Activated T-helper 1 cell treated with anti-CD3 and anti-CD28 coated beads, Interleukin-2, amount 50 U/mL, for 16 hours (primary cell): ENCODE measurements at places on chromosomes 7 and 10.
A peak's percentile ranks its signal among the peaks of the same experiment; 100 is the strongest.

- no peak for DNase-seq
Measured at GRCh38 chr7:19069842-19070241, 47.6 kb downstream of the TWIST1 start.

DNA sequence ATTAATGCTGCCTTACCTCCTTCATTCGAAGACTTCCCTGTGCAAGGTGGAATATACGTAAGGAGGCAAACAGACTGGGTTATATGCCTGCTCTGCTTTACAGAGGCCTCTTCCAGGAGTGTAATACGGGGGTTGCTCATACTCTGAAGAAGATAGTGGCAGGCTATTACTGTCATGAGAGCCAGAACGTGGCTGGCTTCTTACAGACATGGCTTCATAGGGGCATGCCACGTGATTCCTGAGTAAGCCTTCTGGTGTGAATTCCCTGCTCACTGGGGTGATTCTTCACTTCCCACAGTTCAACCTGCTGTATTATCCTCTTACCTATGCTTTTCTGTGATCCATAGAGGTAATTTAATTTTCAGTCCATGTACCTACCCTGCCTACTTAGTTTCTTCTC, 141.8 kb downstream of the ST7 start:
- no peak for DNase-seq

DNA sequence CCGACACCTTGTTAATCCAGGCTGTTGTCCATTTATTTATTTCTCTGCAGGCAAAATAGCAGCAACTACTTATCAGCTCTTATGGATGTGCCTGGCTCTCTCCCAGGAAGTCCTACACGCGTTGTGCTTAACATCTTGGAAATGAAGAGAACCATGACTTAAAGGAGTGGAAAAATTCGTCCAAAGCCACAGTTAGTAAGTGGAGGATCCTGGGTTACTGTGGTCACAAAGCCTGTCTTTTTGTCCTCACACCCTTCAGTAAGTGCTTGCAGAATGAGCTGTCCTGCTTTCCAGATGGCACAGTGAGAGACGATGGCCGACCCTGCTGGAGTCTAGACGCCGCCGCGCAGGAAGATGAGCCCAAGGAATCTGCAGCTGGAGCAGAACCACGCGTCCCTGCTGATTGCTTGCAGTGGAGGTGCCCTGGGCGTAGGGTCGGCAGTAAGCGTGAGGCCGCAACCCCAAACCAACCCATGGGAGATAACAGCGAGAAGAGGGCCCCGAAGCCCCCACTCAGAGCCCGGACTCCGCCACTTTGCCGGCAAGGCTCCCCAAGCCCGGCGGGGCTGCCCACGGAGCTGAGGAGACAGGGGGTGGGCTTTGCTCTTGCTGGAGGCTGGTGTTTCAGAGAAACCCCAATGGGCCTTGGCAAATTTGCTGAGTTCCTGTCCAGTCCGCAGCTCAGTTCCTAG, 178.6 kb downstream of the CXCL12 start:
- no peak for DNase-seq

GRCh38 chr7:18939771-18940592, 177.5 kb downstream of the TWIST1 start:
- no peak for DNase-seq

DNA sequence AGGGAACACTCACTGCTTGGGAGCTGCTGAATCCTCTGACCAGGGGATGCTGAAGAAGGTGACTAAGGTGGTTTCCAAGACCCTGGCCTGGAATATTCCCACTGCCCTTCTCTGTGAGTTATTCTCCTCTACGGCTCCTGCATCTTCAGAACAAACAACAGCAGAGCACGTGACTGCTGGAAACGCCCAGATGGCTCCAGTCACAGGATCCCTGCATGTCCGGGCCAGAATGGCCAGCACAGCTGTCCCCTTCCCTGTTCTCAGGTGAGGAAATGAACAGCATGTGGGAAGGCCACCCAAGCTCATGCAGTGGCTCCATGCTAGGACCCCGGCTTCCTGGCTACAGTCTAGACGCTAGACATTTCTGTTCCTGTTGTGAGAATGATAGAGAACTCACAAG, 43.1 kb downstream of the GHRHR start:
- DNase-seq = no peak

GRCh38 chr10:71266147-71266917, 52.7 kb upstream of the SLC29A3 start:
- no peak for DNase-seq

DNA sequence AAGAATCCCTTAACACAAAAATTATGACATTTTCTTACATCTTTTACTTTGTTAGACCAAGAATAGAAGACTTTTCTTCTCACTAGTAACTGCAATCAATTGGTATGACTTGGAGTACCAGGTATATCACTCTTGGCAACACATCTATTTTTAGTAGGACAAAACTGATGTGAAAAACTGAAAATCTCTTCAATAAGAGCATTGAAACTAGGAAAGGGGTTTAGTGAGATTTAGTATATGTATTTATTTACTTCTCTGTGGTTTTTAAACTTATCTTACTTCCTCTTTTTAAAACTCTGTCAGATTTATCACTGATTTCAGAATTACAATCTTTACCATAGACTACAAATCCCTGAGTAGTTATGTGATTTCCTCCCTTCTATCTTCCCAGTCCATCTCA, 366.2 kb downstream of the PCDH15 start:
- DNase-seq = no peak

DNA sequence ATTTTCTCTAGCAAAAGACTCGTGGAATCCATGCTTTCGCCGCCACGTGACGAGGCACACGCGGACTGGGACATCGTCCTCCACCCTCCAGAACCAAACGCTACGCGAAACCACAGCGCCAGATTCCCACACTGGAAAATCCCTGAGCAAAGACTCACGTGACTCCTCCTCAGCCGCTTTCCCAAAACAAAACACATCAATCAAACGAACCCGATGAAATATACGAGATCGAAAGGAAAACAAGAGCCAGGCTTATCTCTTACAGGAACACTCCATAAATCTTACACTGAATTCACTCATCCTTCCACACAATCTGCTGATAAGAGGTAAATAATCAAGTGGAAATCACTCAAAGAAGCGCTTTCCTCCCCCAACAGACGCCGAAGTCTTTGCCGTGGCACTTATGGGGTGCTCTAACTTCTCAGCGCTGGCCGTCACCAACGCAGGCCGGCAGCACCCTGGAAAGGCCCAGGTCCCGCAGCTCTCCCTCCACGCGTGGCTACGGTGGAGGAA, 23.8 kb downstream of the DIP2C start:
- DNase-seq = no peak

DNA sequence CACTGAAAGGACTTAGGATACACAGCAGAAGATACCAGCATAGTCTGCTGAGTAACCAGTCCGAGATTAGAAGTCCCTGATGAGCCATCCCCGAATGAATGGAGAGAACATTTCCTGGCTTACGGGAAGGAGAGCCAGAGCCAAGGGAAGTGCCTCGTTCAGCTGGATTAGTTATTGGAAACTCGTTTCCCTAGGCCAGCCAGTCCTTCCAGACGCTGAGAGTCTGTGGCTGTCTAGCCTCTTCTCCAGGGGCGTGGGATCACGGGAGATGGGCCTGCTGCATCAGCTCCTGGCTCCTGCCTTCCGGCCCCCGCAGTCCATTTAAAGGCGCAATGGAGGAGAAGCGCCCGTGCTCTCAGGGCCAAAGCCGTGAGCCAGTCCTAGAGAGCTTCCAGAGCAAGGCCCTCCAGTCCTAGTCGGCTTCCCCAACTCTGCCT, 712.8 kb downstream of the PARD3 start:
- DNase-seq = no peak

DNA sequence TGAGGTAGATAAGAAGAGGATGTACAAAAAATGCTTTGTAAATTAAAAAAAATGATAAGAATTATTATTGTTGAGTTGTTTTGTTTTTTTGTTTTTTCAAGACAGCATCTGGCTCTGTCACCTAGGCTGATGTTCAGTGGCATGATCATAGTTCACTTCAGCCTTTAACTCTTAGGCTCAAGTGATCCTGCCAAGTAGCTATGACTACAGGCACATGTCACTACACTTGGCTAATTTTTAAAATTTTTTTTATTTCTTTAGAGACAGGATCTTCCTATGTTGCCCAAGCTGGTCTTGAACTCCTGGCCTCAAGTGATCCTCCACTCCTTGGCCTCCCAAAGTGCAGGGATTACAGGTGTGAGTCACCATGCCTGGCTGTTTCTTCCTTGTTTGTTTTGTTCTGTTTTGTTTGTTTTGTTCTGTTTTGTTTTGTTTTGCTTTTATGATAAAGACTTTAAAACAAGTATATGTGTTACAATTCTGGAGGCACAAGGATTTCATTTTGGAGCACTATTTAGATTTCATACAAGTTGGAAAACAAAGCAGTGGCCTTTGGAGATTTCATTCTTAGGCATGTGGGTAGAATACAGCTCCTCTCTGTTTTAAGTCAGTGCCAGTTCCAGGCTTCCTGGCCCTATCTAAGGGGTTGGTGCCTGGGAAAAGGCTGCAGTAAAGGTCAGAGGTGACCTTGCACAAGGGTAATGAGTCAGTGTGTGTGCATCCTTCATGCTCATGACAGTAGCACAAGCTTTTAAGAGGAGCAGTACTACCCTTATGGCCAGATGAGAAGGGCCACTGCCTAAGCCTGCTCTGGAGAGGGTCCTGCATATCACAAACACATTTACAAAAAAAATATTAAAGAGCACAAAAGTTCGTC, 17.9 kb downstream of the FGFBP3 start:
- no peak for DNase-seq

- DNase-seq = no peak
Measured at GRCh38 chr7:133934262-133934976, 192.7 kb upstream of the LRGUK start.

DNA sequence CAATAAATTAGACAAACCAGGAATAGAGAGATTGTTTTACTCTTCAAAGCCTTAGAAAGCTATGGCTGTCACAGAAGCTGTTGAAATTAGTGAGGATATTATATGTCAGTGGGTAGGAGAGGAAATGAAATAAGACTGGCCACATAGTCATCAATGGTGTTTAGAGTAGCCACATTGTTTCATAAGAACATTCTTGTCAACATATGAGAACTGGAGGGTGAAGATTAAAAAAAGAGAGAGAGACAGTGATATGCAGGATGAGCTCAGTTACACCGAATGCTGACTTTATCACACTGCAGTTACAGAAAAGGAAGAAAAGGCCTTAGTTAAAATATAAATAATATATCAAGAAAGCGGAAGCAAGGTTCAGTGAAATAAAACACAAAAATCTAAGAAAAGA, 412.0 kb downstream of the CNTNAP2 start:
- DNase-seq = no peak

- no peak for DNase-seq
Measured at GRCh38 chr7:28903730-28904577, 54.2 kb downstream of the TRIL start.

GRCh38 chr7:32611201-32612099, 116.2 kb downstream of the AVL9 start:
- no peak for DNase-seq

DNA sequence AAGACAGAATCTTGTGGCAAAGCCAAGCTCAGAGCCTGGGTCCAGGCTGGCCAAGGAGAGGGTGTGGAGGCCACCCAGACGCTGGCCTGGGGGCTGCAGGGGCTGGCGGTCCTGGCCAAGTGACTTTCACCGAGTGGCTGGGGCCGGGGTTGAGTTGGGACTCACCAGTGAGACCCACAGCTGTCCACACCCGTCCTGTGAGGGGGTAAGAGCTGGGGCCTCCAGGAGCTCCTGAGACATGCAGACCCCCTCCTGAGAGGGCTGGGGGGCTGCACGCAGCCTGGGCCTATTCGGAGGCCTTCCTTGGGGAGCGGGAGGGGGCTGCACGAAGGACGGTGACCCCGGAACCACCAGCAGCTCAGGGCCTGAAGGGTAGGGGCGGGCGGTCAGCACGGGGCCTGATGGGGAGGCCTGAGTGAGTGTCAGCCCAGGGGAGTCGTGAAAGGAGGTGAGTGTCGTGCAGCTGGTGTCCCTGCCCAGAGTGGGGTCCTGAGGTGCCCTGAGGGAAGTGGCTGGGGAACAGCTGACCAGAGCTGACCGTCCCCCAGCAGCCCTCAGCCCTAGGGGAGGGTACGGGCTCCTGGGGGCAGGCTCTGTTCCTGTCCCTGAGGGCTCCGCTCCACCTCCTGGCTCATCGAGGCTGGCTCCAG, 100.9 kb downstream of the FOXL3 start:
- DNase-seq = peak; percentile 3

DNA sequence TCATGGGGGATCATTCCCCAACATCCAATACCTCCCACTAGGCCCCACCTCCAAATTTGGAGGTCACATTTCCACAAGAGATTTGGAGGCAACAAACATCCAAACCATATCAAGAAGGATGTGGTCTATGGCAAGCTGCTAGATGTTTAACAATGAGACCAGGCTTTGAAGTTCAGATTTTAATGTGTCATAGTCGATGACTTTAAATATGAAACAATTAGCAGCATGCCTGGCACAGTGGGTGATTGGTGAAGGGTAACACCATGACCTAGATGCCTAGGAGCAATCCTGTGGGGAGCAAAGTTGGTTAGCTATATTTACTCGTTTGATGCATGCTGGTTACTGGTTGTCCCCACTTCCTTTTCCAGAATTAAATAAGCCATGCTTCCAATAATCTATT, 356.4 kb upstream of the VWC2 start:
- no peak for DNase-seq

DNA sequence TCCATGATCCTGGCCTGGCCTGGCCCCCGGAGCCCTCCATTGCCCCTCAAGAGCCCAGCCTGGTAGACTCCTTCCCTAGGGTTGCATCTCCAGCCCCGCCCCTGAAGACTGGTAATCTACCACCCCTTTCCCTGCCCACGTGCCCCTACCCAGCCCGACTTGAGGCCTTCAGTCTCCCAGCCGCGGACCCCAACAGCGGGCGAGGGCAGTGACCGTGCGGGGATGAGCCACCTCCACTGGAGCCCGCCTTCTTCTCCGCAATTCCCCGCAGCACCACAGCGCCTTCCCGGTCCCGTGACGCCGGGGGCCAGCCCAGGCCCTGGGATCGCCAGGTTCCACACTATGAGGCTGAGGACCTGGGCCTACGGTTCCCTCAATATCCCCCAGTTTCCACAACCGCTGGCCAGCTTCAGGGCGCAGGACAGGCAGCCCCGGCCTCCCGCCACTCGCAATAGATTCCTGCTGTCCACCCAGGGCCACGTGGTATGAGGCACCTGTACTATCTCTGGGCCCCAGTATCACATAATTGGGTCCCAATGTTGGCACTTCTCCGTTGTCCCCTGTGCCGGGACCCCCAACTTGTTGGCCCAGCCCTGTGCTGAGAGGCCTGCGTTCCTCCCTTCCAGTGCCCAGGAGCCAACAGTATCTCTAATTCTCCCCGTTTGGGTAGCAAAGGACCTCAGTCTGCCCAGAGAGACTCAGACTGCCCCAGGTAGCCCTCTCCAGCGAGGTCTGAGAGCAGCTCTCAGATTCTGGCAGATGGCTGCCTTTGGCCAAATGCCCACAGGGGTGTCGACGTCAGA, 1.1 kb upstream of the GPRIN2 start:
- no peak for DNase-seq
